ENCODE measurements at places on chromosomes 1 and 21.

DNA sequence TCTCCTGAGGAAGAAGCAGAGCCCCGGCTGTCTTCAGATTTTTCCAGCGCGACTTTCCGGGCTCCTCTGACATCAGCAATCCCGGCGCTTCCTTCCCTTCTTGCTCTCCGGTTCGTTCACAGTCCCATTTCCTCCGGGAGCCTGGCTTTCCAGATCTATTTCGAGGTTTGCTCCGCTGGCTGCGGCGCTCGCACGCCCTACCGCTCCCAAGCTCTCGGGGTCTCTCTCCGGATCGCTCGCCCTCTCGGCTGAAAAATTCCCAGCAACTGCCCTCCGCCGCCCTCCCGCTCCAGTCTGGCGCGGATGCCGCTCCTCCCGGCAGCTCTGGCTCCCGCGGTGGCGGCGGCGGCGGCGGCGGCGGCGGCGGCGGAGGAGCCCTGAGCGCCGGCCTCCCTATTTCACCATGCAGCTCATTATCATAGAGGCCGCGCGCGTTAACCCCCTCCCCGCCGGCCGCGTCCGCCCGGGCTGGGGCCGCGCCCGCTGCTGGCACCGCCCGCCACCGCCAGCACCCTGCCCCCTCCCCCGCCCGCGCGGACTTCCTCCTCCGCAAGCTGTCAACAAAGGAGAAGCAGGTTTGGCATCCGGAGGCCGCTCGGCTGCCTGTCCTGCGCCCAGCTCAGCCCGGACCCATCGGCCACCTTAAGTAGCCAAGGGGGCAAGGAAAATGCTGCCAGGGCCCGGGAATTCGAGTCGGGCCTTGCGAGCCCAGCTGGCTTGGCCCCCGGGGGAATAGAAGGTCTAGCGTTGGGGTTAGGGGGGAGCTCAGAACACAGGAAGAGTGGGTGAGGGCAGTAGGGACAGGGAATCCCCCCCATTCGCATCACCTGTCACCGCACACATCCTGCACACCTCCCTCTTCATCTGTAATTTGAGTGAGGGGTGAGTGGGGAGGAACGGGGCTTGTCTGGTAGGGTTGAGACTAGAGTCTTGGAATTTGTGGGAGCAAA, at the start of gene PLXNA2:
Gene PLXNA2, minus strand, starts transcription at position 418 of the 950 bp plus-strand sequence. CDS start 26,462 bp downstream, outside the sequence.
- DNase-seq, result peak; percentile 78

DNA sequence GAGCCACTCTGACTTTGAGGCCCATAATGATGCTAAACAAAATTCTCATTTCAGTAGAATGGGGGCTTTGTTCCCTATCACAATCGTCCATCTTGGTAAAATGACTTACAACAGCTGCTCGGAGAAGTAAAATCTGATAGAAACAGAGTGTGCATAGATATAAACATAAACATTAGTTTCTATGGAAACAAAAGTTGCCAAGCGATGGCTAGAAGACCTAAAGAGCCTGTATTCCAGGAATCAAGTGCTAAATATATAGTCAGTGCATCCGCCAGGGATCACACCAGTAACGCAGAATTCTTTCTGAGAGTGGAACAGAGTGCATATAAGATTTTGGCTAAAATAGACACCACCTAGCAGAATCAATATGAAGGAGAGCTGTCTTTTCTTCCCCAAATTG, 91.2 kb upstream of the KAZN start:
- DNase-seq, result no peak

- no peak for DNase-seq
These were observed 50.5 kb downstream of the ABCD3 start for GRCh38 chr1:94468708-94469107.

- no peak for DNase-seq
These were observed 3.2 kb downstream of the HAO2 start for GRCh38 chr1:119371815-119372214.

GRCh38 chr1:245901037-245901436, 606.0 kb downstream of the SMYD3 start:
- DNase-seq, result no peak

- DNase-seq, result no peak
These were observed 530.3 kb downstream of the MATN1 start for GRCh38 chr1:30192969-30193630.

- DNase-seq, result peak; percentile 17
These were observed 12.6 kb upstream of the RCSD1 start for GRCh38 chr1:167617153-167618147.

DNA sequence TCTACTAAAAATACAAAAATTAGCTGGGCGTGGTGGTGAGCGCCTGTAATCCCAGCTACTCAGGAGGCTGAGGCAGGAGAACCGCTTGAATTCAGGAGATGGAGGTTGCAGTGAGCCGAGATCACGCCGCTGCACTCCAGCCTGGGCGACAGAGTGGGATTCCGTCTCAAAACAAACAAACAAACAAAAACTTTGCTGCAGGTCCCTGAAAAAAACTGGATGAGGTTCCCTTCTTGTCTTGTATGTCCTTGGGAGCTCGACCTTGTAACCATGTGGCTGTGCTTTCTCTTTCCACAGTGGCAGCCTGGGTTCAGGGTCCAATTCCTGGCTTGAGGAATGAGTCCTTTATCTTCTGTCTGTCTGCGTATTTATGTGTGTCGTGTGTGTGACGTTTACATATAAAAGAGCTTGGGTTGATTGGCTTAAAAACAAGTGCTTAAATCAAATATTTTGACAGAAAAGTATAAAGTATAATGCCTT, 18.0 kb upstream of the COX20 start:
- no peak for DNase-seq

- no peak for DNase-seq
These were observed 45.9 kb upstream of the EDN2 start for GRCh38 chr1:41530411-41530810.

DNA sequence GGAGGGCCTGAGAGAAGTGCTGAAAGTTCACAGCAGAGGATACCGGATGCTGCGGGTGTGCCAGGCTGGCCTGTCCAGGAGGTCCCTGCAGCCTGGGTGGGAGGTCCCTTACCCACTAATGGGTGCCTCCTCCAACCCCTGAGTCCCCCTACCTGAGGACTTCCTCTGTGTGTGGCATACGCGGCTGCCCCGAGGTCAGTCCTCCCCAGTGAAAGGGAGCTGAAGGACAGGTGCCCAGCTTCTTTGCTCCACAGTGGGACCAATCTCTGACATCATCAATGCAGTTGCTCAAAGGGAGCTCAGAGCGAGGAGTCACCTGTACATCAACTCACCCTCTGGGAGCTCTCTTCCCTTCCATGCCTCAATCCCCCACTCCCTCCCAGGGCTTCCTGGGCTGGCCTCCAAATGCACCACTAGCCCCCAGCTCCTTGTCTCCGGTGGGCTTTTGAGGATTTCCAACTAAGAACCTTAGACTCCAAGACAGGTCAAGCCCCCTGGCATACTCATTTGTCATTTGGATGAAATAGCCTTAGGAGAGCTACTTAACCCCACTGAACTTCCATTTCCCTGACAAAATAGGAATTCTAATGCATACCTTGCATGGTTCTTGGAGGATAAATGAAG, 53.9 kb downstream of the PDE9A start:
- no peak for DNase-seq

DNA sequence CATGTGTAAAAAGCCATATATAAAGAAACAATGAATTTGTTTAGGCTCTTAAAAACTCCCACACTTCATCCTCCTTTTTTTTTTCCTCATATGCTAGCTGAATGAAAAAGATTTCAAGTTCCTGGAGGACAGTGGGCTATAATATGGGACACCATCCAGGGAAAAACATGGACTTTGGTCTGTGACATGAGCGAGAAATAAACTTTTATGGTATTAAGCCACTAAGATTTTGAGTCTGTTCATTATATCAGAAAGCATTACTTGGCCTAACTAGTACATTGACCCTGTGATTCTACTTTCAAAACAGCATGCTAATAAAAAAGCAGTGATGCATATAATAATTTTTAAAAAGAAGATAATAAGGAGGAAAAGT, 392.3 kb upstream of the CAMK1G start:
- DNase-seq, result no peak

- no peak for DNase-seq
These were observed 65.5 kb downstream of the MEF2D start for GRCh38 chr1:156434989-156435544.
